ENCODE measurements at places on chromosomes 6 and 20. TPM values are rescaled to one million over a fixed set of nuclear protein-coding genes. Genes with fewer than 3 reads are reported as not detected.

The TRIM40 gene
- 0.29 TPM for total RNA-seq

The TRIM10 gene
- 2.7 TPM for total RNA-seq

DNA sequence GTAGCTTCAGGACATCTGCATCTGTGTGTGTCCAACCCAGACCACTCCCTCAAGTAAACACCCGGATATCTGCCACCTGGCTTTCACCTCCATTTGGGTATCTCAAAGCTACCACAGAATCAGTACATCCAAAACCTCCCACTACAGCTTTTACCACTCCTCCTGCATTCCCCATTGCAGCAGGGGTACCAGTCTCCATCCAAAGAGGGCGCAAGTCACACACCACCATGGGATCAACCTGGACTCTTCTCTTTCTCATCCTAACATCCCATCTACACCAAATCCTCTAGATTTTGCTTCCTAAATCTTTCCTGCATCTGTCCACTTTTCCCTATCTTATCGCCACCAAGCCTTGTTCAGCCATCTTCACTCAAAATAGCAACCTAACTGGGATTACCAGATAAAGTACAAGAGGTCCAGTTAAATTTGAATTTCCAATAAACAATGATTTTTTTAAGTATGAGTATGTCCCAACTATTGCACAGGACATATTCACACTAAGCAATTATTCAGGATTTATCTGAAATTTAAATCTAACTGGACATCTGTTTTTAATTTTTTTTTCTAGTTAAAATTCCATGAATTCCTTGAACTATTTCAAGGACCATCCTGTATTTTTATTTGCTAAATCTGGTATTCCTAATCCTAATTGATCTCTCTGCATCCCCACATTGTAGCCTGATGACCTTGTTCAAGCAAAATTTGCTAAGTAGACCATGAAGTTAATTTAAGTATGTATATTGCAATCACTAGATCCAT, 164.3 kb upstream of the MLN start:
- no peak for DNase-seq

DNA sequence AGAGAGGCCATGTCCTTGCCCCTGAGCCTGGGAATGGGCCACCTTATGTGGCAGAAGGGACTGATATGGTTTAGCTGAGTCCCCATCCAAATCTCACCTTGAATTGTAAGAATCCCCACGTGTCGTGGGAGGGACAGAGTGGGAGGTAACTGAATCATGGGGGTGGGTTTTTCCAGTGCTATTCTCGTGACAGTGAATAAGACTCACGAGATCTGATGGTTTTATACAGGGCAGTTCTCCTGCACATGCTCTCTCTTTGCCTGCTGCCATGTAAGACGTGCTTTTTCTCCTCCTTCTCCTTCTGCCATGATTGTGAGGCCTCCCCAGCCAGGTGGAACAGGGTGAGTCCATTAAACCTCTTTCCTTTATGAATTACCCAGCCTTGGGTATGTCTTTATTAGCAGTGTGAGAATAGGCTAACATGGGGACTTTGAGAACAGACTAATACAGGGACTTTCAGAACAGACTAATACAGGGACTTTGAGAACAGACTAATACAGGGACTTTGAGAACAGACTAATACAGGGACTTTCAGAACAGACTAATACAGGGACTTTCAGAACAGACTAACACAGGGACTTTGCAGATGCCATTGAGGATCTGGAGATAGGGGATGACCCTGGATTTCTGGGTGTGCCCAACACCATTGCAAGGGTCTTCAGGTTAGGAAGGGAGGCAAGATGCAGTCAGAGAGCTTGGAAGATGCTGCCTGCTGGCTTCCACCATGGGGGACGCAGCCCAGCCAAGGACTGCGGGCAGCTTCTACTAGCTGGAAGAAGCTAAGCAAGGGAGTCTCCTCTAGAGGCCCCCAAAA, 86.9 kb downstream of the RAMACL start:
- DNase-seq = no peak

DNA sequence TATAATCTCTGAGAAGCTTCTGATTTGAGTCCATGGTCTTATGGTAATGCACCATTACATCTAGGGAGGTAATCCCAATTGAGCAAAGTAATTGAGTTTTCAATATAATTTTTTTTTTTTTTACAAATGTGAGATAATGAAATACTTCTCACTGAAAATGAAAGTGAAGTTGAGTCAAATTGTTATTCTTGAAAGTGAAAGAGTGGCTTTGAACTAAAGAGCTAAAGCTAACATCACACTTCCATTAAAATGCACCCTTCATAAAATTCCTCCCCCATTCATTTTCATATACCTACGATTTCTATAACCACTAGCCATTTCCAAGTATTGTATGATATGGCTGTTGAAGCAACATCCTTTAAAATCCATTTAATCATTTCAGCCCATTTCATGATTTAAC, 149.1 kb upstream of the IMPG1 start:
- no peak for DNase-seq
